ENCODE measurements at places on chromosomes 16 and 17.
A peak's percentile ranks its signal among the peaks of the same experiment; 100 is the strongest.

DNA sequence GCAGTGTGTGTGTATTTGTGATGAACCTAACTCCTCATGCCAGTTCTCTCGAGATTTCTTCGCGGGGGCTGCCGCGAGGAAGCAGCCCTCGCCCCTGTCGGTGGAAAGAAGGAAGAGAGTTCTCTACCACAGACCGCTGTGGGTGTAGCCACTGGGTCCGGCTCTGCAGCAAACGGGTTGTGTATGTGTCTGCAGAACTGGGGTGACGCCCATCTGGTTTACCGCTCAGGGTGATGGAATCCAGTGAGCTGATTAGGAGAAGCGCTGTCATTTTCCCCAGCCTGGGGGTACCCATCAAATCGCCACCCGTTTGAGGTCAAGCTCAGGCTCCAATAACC is 7.7 kb downstream of the CORO6 start:
- DNase-seq: no peak

GRCh38 chr17:20228860-20229259 is 219.7 kb downstream of the SPECC1 start:
- no peak for DNase-seq

DNA sequence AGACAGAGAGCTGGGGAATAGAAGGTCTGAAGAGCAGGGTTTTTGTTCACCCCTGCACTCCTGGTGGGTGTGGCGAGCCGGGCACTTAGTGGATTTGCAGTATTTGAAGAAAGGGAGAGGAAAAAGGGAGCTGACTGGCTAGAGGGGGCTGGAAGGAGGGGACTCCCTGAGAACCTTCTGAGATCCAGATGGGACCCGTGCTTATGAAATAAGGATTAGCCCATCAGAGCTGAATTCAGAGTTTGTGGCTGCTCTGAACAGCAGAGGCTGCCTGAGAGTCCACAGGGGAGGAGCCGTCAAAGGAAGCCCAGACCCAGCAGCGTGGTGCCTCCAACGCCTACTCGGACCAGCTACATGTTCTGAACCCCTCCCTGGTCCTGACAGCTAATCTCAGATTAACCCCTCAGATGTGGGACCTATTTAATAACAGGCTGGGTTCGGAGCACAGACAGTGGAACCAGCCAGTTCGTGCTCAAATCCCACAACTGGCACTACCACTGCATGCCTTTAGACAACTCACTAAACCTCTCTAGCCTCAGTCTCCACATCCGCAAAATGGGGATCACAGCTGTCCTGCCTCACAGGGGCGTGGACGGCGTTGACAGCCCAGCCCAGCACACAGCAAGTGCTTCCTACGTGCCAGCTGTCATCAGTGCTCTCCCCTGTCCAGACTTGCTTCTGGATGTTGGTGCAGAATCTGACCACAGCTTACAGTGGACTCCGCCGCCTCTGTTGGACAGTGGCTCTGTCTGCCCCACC is 70.6 kb downstream of the DYNLRB2 start:
- no peak for DNase-seq

GRCh38 chr17:75417054-75417580 is 11.6 kb upstream of the GRB2 start:
- no peak for DNase-seq

DNA sequence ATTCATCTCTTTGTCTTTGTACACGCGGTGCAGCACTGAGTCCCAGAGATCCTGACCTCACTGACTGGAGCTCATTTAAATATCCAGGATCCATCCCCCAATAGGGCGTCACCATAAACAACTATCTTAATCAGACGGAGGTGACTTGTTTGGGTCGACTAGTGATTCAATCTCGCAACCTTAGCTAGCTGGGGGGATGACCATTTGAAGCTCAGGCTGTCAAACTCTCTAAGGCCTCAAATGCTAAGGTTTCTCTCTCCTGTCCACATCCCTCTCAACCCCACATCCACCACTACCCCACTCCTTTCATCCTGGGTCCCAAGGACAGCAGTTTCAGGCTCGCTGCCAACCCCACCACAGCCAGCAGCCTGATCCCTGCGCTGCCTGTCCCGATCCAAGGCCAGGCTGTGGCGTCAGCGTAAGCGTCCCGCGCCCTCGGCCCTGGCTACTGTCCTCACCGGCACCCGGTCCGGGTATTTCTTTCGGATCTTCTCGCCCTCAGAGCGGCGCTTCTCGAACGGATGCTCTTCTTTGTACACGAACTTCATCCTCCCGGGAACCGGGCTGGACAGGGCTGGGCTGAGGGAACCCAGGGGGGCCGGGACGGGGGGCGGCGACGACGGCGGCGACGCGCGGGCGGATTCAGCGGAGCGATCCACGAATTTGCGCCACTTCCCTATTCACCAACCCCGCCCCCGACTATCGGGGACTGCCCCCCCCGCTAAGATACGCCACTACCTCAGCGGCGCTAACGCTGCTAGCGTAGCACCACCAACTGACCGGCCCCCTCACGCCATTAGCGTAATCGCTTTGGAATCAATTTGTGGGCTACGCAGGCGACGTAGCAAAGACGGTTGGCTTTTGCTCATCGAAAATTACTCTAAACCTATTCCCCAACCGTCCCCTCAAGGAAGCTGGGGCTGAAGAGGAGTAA is at the start of gene GABARAP:
GABARAP (minus strand) TSS at position 667 of the 934 bp plus-strand sequence; CDS start at position 548, 119 bp downstream.
- peak; percentile 86 for DNase-seq

- DNase-seq: no peak
Observed at GRCh38 chr16:84053237-84053636, 10.6 kb upstream of the SLC38A8 start.

GRCh38 chr16:87954361-87954760 is 3.1 kb downstream of the BANP start:
- no peak for DNase-seq

GRCh38 chr17:6914711-6915110 is 81.1 kb upstream of the ALOX12 start:
- no peak for DNase-seq

DNA sequence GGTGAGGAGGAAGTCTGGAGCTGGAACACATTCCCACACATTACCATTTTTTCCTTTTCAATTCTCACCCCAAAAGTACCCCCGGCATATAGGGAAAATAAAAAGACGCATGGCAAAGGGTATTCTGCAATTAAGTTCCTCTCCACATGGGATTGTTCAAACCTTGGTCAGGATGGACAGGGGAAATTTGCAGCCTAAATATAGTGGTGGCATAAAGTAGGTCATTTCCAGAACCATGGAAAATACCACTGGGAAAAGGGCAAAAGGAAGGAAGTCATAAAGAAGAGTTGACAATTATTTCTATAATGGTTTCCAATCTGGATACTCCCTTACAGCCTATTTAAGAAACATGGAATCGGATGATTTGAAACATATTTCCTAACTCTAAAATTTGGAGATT is 135.8 kb downstream of the STX8 start:
- DNase-seq: no peak

DNA sequence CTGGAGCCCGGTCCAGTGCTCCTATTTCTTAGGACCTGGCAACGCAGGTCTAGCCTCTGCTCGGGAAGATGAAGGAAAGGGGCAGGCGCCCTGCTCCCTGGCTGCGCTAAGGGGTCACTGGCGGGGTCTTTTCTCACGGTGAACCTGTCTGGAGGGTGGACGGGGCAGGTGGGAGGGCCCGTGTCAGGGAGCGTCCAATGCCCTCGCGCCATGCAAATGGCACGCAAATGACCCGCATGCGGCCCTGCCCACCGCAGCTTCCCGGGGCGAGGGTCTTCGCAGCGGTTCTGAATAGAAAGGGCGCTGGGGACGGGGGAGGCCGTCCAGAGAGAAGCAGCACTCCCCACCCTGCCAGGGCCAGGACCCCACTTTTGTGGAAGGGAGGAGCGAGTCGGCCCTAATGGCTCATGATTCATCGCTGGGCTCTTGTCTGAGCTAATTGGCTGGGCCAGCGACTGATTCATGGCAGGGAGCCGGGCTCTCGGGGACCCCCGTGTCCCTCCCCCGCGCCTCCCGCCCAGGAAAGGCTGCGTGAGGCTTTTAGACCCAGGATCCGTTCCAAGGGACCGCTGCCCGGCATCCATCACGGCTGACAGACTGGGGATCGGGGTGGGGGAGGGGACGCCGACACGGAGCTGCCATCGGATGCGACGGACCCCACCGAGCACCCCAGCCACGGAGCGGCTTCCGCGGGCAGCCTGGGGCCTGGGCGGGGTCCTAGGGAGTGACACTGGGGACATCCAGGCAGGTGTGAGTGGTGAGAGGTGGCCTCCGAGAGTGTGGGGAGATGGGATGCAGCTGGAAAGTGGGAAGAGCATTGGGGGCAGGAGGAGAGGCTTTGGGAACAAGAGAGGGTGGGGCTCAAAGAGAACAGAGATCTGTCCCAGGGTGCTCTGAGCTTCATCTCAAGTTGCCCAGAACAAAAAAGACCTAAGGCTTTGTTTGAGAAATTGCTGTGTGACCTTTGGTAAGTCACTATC is 25.0 kb upstream of the NGFR start:
- DNase-seq: no peak

GRCh38 chr17:50645748-50646682 is 11.3 kb downstream of the ABCC3 start:
- DNase-seq: no peak

DNA sequence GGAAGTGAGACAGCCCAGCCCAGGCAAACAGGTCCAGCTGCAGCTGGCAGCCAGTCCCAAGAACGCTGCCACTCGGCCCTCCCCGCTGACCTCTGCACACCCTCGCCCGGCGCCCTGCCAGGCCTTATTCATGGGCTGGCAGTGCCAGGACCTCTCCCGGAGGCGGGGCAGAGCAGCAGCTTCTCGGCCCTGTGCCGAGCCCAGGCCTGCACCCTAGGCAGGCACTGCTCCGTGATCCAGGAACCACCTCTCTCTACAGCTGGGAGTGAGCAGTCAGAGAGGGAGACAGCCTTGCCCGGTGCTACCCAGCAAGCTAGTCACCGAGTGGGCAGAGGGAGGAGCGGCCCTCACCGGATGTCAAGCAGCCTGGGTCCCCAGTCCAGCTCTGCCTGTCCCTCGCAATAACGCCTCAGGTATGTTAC is 79.9 kb upstream of the CBX4 start:
- DNase-seq: no peak

DNA sequence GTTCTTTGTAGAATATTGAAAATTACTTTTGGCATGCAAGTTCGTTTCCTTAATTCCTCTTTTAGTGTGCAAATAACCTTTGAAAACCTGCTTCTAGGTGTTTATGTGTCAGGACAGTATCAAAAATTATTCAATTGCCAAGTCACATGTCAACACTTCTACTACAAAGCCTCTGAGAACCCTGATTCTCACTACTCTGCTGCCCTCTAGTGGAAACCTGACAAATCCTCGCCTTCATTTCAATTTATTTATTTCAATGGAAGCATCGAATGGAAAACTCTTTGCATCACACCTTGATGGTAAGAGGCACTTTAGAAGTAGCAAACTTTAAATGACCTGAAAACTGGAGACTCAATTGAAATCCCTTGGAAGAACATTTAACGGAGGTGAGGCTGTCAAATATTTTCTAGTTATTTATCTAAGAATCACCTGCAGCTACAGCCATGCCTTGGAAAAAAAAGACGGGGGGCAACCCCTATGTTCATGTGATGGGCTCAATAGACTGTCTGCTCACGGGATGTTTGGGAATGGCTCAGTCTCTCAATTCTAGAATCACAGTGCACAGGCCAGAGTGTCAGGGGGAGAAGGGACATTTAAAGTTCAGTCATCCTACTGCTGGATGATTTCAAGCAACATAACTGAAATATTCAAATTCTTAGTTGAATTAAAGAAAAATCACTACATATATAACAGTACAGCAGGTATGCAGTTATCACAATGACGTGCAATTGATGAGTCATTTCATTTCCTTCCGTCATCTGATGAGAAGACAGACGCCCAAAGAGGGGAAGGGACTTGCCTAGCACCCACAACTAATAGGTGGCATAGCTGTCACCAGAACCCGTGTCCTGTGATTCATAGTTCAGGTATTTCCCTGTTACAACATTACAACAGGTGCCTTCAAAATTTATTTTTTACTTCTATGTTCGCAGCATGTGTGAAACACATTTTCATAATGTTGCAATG is 563.9 kb downstream of the TOX3 start:
- peak; percentile 77 for DNase-seq

DNA sequence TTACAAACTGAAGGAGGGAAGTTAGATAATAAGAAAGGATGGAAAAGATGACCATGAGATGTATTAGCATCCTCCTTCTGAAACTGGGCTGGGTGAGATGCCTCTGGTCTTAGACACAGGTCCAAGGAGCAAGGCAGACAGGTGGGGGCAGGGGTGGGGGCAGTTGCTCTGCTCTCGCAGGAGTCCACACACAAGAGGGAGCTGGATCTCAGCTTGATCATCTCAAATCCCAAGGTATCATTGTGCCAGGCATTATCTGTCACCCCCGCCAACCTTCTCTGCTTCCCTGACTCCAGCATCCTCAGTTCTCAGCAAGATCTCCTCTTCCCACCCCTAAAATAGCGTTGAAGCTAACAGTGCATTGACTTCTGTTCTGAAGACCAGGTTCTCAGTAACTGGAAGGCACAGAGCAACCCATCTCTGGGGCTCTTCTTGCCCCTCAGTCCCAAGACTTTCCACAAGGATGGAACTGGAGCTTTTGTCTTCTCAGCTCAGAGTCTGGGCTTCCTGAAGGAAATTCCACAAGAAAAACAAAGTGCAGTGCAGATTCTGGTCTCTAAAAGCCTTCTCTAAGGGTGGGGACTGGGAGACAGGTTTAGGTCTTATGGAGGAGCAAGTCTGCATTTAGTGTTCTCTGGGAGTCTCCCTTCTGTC is 1.6 kb downstream of the FLOT2 start:
- DNase-seq: no peak

- no peak for DNase-seq
Observed at GRCh38 chr17:6408276-6408675, 26.6 kb downstream of the AIPL1 start.

- DNase-seq: no peak
Observed at GRCh38 chr17:22374741-22375140, 682.4 kb downstream of the KCNJ18 start.

- no peak for DNase-seq
Observed at GRCh38 chr17:19570544-19571062, 36.9 kb downstream of the SLC47A1 start.

GRCh38 chr16:72940886-72941285 is 107.0 kb downstream of the ZFHX3 start:
- no peak for DNase-seq

DNA sequence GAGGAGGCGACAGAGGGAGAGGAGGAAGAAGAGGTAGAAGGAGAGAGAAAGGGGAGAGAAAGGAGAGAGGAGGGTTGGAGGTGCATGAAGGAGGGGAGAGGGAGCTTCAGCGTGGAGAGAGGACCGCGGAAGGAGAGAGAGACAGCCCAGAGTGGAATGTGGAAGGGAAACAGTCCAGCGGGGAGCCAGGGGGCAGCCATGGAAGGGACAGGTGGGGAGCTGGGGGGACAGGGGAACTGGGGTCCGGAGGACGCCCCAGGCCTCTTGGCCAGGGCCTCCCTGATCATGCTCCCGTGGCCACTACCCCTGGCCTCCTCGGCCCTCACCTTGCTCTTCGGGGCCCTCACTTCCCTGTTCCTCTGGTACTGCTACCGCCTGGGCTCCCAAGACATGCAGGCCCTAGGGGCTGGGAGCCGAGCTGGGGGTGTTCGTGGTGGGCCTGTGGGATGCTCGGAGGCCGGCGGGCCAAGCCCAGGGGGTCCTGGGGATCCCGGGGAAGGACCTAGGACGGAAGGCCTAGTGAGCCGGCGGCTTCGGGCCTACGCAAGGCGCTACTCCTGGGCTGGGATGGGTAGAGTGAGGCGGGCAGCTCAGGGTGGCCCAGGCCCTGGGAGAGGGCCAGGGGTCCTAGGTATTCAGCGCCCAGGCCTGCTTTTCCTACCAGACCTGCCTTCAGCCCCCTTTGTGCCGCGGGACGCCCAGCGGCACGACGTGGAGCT is 759 bp downstream of the ASPHD1 start:
- DNase-seq: no peak

All from NCI-H2171 (cell line).